ENCODE measurements at places on chromosomes 1 and 21.

GRCh38 chr21:37658121-37658816 is 258.0 kb downstream of the KCNJ6 start:
- DNase-seq, result peak; percentile 30

DNA sequence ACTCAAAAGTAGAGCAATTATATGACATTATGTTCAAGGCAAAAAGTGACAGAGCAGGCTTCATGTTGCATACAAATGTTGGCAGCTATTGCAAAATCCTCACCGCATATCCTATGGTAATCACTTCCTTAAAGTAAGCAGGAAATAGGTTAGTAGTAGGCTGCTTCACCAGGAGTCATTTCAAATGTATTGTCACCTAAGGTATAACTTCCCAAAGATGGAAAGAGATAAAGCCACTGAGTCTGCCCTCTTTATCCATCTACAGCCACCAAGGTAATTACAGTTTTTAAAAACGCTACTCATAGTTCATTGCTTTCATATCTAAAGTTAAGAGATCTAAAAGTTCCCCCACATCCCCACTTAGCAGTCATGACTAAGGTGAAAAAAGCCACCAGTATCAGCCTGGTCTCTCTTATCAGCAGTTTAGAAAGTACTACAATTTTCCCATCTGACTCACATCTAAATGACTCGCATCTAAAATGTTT is 31.6 kb upstream of the UBE2U start:
- no peak for DNase-seq

GRCh38 chr1:226870401-226871279 is at the start of gene PSEN2:
PSEN2 (plus strand) TSS chr1:226870616; CDS start chr1:226881908, 11,292 bp downstream.
- DNase-seq, result peak; percentile 79

GRCh38 chr21:37415939-37416338 is 49.4 kb downstream of the DYRK1A start:
- DNase-seq, result no peak

- DNase-seq, result no peak
Measured at GRCh38 chr1:229154811-229155210, 116.1 kb upstream of the RAB4A start.

DNA sequence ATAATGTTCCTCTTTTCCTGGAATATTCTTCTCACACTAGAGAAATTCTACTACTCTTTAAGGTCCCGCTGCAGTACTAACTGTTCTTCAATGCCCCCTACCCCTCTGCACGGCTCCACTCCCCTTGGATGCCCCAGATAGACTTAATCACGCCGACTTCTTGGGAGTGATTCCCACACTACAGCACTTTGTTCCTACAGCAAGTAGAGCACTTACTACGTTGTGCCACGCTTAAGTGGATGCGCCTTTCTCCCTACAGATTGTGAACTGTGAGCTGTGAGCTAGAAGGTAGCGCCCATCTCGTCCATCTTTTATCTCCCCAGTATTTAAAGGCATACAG is 2.2 kb downstream of the ZNF436 start:
- DNase-seq, result no peak

DNA sequence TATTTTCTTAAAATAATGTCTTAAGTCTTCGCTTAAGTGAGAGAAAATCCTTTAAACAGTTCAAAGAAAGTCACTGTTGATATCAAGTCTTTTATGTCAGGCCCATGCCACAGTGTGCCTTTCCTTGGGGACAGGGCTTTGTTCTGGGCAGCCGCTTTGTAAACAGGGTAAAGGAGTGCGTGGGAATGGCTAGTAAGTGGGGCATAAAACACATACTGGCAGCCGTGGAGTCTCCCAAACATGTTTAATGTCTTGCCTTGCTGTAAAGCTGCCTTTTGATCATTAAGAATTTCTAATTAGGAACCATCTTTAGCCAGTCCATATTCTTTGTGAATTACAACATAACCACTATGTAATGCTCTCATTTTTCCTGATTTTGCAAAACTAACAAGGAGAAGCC is 99.7 kb downstream of the PHTF1 start:
- DNase-seq, result no peak

GRCh38 chr1:99004254-99004860 is 304 bp downstream of the PLPPR5 start:
- peak; percentile 82 for DNase-seq

GRCh38 chr1:78005755-78006154 is 1.0 kb downstream of the DNAJB4 start:
- no peak for DNase-seq

DNA sequence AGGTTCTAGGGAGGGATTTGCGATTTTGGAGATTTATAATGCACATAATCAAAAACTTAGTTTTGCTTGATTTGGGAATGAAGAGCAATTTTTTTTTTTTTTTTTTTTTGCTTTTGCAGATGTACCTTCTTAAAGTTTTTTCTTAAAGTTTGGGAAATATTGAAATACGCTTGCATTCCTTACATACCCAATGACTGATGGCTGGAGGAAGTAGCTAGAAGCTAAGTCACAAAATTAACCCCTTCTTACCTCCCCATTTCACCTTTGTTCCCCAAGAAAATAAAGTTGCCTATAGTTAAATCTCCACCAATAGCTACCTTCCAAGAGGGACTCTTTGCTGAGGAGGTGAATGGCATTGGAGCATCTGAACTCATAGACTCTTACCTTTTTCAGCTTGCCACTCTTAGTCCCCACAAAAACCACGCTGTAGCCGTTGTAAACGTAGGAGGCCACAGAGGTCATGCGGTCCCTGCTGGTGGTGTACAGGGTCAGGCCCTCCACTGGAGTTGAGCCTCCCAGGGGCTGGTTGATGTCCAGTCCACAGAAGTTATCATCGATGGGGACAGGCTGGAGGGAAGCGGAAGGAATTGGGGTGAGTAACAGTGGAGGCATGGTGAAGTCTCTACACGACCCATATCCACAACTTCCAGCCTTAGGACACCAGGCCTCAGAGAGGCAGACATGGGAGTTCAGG is 34.1 kb downstream of the PLXNA2 start:
- DNase-seq, result no peak

DNA sequence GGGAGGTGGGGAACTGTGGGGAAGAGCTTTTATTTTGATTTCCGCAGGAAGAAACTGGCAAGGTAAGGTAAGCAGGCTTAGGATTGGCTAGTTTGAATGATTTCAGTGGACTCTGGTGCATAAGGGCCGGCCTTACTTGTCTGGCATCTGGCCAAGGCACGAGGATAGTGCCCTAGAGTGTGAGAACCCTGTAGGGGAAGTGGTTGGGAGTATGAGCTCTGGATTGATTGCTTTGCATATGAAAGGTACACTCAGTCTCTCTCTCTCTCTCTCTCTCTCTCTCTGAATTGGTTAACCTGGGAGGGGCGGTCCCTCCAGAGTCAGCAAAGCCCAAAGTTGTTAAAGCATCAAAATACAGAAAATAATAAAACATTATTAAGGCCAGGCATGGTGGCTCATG is 463.0 kb downstream of the SIPA1L2 start:
- DNase-seq, result no peak

DNA sequence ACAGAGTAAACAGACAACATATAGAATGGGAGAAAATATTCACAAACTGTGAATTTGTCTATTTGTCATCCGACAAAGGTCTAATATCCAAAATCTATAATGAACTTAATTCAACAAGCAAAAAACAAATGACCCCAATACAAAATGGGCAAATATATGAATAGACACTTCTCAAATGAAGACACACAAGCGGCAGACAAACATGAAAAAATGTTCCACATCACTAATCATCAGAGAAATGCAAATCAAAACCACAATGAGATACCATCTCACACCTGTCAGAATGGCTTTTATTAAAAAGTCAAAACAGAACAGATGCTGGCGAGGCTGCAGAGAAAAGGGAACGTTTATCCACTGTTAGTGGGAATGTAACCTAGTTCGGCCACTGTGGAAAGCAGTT is 72.7 kb downstream of the SMYD3 start:
- no peak for DNase-seq

DNA sequence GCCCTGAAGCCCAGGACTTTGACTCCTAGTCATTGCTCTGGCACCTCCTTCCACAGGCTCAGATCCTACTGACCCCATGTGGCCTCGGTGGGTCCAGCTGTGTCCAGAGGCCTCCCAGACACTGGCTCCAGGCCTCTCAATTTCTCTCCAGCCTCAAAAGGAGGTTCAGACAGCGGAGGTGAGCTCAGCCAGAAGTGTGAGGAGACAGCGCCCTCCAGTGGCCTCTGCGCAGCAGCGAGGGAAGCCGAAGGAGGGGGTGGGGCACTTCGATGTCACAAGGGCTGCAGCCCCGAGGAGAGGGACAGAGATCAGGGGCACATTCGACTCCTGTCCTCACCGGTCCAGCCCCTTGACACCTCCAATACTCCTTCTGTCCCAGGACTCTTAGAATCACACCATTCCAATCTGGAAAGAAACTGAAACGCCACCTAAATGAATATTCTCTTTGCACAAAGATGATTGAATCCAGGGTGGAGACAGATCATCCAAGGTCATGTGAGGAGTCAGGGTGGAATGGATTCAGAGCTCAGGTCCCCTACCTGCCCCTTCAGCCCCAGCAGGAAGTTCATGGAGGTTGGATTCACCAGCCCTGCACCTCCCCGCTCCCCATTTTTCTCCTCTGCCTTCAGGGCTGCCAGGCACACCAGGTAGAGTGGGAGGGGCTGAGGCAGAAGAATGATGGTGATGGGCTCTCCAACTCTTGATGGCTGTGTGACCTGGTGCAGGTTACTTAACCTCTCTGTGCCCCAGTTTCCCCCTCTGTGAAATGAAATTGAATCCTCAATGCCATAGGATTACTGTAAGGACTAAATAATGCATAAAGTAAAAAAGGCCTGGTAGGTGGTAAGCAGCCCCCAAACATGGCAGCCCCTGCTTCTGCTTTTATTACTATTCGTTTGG is 34.8 kb upstream of the ZBTB40 start:
- DNase-seq, result peak; percentile 69

- no peak for DNase-seq
Measured at GRCh38 chr1:165954940-165955339, 127.5 kb downstream of the UCK2 start.

- no peak for DNase-seq
Measured at GRCh38 chr1:10519016-10519417, 44.3 kb downstream of the PEX14 start.

DNA sequence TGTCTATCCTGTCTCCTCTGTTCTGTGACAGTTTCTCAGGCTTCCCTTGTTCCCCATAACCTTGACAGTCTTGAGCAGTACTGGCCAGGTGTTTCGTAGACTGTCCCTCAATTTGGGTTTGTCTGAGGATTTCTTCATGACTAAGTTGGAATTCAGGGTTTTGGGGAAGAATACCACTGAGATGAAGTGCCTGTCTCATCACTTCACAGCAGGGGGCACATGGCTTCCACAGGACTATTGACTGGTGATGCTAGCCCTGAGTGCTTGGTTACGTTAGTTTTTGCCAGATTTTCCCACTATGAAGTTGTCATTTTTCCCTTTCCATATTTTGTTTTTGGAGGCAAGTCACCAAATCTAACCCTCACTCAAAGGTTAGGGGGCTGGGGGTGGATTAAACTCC is 45.7 kb downstream of the CDCP2 start:
- no peak for DNase-seq

- peak; percentile 67 for DNase-seq
Measured at GRCh38 chr1:44405031-44405797, at the start of gene RNF220. RNF220 (plus strand) TSS chr1:44405255.

- DNase-seq, result no peak
Measured at GRCh38 chr1:204714861-204715511, 29.4 kb upstream of the LRRN2 start.

GRCh38 chr1:14926818-14927575 is 226.6 kb upstream of the TMEM51 start:
- no peak for DNase-seq

Data from upper lobe of left lung (tissue), 6 donors.